ENCODE measurements at places on chromosomes 12 and 14.

- DNase-seq = no peak
Measured at GRCh38 chr14:100325231-100325632, 2.1 kb downstream of the SLC25A47 start.

DNA sequence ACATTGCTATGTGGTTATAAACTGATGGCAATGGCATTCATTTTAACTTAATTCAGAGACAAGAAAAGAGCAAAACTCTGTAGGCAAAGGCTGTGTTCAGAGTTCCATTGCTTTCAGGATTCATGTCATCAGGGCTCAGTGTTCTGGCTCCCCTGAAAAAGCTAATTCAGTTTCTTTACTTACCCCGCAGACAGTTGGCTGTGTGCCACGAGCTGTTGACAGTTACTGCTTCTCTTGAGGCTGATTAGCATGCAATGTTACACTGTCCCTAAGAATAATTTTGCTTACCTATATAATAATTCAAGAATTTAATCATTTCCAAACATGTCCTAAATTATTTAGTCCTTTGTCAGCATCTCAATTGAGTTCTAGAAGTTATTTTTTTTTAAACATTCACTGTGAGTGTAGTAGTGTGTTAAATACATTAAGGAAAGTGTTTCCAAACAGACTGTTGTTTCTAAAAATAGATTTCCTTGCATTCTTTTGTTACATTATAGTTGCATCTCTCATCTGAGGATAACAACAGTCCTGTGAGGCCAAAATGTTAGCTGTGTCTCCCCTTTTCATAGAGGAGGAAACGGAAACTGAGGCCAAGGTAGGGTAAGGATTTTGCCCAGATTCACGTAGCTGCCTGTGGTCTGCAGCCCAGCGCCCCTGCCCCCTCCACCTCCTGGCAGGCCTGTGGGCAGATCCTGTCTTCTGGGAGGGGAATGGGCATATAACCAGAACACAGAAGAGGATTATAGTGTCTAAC, 98.6 kb downstream of the PELI2 start:
- peak; percentile 2 for DNase-seq

DNA sequence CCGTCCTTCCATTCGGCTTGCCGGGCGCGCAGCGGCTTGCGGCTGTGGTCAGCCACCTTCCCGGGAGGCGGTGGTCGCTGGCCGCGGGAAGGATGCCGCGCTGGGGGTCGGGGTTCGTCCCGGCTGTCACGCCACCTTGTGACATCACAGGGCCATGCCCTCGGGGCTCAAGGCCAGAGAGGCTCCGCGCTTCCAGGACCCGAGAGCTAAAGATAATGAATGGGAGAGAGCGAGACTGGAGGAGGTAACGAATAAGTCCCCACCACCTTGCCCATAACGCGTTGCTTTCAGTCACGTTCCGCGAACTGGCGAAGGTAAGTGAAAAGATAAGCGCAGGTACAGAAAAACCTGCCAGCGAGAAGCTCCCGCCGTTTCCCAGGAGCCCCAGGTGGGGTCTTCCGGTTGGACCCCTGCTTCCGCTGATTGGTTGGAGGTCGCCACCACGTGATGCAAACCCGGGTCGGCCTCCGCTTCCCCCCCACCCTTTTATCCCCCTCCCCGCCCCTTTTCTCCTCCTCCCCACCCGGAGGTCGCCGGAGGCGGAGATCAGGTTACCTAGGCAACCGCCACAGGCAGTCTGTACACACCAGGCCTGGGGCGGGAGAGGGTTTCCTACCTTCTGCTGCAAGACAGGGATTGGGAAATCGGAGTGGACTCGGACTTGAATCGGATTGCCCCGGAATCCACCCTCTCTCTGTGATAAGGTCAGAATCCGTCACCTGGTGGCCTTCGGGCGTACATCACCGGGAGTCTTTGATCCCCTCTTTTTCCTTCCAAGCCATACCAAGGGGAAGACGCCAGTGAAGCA, at the start of gene LRRC9:
TSS of gene LRRC9 (plus strand) at position 575 of the 808 bp plus-strand sequence.
- peak; percentile 17 for DNase-seq

DNA sequence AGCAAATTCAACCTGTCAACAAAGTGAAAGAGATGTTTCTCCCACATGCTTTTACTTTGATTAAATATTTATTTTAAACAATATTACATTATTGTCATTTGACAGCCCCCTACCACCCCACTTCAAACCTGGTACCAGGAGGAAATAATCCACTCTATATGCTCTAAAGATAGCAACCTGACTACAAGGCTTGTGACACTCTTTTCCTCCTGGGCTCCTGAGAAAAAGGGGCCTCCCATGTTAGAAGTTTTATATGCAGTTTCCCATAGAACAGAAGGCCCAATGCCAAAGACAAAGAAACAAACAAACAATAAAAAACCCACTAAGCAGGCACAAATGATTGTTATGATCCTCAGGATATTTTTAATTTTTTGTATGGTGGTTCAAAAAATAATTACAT, 73.6 kb downstream of the RPS29 start:
- DNase-seq = no peak

GRCh38 chr14:96817750-96818666, 20.8 kb downstream of the VRK1 start:
- DNase-seq = no peak

- DNase-seq = no peak
Measured at GRCh38 chr14:59844186-59844812, 26.3 kb downstream of the RTN1 start.

DNA sequence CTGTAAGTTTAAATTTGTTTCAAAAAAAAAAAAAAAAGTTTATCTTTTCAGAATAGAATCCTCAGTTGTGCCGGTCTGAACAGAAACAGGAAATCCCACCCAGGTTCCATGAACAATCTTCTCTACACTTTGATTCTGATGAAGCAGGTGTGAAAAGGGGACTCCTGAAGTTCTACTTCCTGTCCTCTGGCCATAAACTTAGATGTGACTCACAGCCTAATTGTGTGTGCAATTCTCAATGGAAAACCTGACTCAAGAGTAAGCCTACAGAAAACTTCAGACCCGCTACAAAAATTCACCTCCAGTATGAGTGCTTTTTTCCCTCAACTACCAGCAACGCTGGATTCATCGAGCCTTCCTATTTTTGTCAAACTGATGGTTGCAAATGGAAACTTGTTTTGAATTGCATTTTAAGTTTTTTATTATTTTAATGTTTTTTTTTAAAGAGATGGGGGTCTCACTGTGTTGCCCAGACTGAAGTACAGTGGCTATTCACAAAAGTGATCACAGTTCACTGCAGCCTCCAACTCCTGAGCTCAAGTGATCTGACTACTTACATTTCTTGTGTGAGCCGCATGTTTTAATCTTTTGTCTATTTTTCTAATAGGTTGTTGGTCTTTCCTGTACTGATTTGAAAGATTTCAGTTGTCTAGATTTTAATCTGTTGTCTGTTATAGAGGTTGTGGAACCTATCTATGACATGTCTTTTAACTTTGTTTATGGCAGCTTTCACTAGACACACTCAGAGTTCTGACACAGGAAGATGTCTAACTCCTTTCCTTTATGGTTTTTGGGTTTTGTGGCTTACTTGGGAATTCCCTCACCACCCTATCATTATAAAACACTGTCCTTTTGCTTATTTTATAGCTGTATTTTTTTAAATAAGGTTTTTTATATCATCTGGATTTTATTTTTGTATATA, 37.6 kb downstream of the ATG14 start:
- DNase-seq = peak; percentile 28

GRCh38 chr14:84520711-84521338, 1009.1 kb upstream of the FLRT2 start:
- no peak for DNase-seq

DNA sequence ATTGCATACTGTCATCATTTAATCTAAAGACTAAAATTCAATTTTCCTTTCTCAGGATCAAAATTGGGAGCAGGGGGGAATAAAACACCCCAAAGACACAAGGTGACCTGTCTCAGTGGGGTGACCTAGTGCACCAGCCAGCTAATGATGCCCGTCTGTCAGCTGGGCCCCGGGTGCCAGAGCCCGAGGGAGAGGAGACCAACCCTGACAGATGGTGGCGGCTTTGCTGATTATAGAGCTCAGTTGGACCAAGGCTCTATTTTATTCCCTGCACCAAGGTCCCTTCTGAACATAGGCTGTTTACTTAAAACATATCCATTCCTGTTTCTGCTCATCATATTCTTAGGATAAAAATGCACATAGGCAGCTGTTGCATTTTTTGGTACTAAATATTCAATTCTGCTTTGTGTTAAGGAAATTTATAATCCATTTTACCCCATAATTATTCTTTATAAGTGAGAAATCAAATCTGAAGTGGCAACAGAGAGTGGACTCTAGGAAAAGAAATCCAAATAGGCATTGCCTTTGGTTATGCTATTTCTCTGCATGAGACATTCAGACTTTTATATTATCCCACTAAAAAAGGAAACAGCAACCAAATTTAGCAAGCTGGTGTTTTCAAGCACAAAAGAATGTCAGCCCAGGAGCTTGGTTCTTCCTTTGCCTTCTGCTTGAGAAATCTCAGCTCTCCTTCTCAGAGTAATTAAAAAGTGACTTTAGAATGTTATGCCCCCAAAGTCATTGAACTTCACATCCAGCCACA, 96.8 kb upstream of the IFNG-AS1 start:
- DNase-seq = no peak

DNA sequence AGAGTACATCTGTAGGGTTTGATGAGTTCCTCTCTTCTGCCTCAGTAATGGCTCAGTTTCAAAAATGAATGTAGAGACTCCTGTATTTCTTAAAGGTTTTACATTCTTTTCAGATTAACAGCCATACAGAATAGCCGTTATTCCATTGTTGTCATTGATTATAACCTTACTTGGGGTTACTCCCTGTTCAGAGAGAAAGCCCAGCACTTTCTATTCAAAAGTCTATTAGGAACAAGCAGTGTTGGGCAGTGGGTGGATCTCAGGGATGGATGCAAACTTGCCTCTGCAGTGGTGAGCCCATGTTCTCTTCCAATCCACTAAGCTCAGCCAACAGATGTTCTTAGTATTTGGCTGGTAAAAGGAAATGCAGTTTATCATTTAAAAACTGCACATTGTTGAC, 342.6 kb upstream of the E2F7 start:
- DNase-seq = no peak

DNA sequence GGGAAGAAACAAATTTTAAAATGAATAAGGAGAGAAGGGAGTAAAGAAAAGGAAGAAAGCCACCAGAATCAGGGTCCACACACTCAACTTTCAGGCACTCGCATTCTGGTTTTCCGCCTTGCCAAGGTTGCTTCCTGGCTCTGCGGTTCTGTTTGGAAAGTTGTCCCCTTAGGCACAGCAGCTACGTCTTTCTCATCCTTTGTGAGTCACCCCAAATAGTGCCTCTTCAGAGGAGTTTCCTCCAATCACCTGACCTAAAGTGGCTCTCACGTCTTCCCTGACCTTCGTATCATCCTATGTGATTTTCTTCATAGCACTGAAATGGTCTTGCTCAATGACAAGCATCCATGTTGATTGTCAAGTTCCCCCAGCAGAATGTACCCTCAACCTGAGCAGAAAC, 99.5 kb upstream of the TMCC3 start:
- DNase-seq = no peak

- DNase-seq = no peak
Measured at GRCh38 chr14:60512973-60513571, 4.1 kb downstream of the SIX6 start.

DNA sequence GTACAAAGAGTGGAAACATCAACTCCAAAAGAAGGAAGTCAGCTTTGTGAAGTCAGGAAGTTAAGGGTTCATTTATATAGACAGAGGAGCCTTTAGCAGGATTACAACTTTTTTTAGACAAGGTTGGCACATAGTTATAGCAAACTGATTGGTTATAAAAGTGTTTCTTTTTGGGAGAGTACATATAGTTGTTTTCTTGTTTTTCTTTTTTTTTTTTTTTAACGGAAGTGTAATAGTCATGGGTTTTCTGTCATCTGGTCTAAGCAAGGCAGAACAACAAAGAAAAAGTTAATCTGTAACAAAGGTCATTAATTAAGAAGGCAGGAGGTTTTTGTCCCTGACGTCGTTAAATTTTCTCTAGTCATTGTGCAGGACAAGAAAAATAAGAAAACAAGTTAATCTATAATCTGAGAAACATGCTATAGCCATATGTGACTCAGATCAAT, 13.0 kb upstream of the MFAP5 start:
- DNase-seq = no peak

DNA sequence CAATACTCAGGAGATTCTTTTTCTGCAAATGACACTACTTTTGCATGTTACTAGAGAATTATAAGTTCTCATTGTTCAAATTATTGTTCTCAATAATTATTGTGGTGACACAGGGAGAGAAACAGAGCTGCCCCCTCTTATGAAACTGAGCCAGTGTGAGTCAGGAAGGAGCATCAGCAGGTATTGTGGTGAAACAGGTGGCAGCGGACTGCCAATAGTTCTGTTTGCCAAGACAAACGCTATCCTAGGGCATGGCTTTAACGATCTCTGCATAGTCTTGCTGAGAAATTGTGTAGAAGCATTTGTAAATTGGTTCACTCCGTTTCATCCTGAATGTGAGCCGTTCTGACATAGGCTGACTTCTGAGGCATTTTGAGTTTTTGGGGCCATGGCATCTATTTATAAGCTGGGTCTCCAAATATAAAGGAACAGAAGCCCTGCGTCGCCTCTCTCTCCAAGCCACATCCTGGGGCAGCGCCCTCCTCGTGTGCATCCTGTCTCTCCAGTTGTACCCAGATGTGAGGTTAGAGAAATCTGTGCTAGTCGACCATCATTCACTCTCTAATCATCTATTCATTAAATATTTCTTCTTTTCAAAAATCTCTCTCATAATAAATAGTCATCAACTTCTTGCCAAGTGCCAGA, 15.8 kb upstream of the PPP4R4 start:
- DNase-seq = no peak

DNA sequence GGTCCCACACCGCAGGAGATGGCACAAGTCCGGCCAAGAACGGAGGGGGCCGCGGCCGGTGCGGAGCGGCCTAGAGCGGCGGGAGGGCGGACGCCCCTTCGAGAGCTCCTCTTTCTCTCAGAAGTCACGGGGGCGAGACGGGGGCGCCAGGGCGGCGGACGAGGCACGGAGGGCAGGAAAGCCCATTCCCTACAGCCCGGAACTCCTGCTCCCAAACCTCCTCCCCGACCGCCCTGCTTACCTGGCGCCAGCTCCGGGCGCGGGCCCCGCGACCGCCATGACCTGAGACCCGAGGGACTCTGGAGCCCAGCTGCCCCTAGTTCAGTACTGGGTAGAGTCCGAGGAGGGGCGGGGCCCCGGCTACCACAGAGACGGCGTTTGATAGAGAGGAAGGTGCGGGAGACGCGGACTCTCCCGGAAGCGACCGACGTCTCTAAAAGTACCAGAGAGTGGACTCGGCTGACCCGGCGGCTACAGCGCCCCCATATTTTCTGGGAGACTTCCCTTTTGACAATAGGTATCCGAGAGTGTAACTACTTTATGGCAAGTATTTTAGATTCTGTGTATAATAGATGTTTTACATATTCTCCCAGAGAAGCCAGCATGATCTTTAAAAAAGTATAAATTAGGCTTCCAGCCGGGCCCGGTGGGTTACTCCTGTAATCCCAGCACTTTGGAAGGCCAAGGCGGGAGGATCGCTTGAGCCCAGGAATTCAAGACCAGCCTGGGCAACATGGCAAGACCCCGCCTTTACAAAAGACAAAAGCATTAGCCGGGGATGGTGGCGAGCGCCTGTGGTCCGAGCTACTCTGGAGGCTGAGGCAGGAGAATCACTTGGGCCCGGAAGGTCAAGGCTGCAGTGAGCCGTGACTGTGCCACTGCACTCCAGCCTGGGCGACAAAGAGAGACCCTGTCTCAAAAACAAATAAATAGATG, at the start of gene ABCD4:
TSS of gene ABCD4 (minus strand) at position 301 of the 936 bp plus-strand sequence. CDS start at position 279, 22 bp downstream.
- DNase-seq = peak; percentile 95
